ENCODE measurements at places on chromosomes 1 and 21.

DNA sequence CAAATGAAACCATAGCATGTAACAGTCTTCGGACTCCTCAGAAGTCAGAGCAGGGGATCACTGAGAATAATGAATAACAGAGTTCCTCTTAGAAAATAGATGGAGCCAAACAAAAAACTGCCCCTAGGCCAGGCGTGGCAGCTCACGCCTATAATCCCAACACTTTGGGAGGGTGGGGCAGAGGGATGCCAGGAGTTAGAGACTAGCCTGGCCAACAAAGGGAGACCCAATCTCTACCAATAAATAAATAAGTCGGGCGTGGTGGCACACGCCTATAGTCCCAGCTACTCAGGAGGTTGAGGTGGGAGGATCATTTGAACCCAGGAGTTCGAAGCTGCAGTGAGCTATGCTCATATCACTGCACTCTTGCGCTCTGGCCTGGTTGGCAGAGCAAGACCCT lies 58.5 kb upstream of the SERTAD4 start:
- no peak for DNase-seq

GRCh38 chr1:198162091-198162767 lies 5.4 kb downstream of the NEK7 start:
- DNase-seq, result peak; percentile 62

DNA sequence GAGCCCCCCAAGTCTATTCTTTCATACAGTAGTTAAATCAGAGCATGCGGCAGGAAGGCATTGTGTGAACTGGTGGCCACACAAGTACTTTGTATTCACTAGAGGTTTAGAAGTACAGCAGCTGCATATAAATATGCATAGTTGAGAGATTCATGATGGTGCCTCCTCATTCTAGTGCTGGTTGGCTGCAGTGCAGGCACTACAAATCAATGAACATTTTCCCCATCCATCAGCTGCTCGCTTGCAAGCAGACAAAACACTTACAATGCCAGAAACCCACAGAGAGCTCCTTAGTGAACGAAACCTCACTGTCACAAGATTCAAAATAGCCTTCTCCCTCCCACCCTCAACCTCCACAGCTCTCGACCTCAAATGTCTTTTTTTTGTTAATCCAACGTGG lies 726.2 kb downstream of the USP25 start:
- no peak for DNase-seq

GRCh38 chr1:166740668-166741276 lies 98.5 kb upstream of the POGK start:
- no peak for DNase-seq

GRCh38 chr1:81121306-81121705 lies 679.4 kb upstream of the ADGRL2 start:
- no peak for DNase-seq

- no peak for DNase-seq
These were observed 140.6 kb downstream of the SYF2 start for GRCh38 chr1:25091658-25092057.

GRCh38 chr1:25806418-25806817 lies 6.4 kb downstream of the SELENON start:
- DNase-seq, result no peak

- DNase-seq, result no peak
These were observed 26.1 kb downstream of the NHLH2 start for GRCh38 chr1:115814685-115815398.

- DNase-seq, result peak; percentile 72
These were observed 11.1 kb downstream of the PRXL2B start for GRCh38 chr1:2597441-2598328.

- DNase-seq, result no peak
These were observed 13.2 kb upstream of the SSX2IP start for GRCh38 chr1:84703431-84703830.

GRCh38 chr1:155909894-155910293 lies 1.3 kb downstream of the RIT1 start:
- DNase-seq, result peak; percentile 65

GRCh38 chr1:12541274-12542137 lies 76.5 kb downstream of the DHRS3 start:
- no peak for DNase-seq

- DNase-seq, result no peak
These were observed 81.0 kb upstream of the CD55 start for GRCh38 chr1:207240325-207241101.

- no peak for DNase-seq
These were observed 23.8 kb downstream of the AJAP1 start for GRCh38 chr1:4678066-4678717.

DNA sequence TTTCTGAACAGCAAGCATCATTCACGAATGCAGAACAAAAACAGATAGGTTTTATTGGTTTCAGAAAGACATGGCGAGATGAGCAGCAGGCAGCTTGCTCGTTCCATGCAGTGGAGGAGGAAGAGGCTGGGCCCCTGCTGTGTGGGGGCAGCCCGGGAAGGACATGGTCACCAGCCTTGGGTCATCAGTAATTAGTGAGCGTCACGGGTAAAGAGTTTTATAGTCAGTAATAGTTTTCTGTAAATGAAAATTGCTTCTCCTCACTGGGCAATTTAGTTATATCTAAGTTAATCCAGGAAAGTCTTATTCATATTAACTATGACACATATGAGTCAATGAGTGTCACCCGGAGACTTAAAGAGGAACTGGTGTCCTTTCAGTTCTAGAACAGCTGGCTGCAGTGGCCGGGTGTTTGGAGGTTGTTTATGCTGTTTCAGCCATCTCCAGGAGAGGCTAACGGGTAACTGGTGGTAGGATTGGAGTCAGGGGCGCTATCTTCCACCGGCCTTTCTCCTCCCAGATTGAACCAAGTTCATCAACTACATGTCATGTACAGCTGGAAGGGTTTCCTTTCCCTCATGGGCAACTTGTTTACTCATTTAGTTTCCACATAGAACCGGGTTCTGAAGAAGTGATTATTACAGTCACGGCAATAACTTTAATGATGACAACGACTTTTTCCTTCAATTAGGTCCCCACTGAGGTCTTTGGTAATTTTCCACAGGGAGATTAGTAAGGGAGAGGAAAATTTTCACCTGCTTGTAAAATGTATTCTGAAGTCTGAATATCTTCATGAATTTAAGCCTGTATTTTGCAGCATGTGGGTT lies 34.6 kb upstream of the SLC45A1 start:
- peak; percentile 66 for DNase-seq

- DNase-seq, result no peak
These were observed 7.7 kb downstream of the S100PBP start for GRCh38 chr1:32825181-32825580.

- DNase-seq, result no peak
These were observed 303.8 kb downstream of the DISC1 start for GRCh38 chr1:231930257-231930947.

DNA sequence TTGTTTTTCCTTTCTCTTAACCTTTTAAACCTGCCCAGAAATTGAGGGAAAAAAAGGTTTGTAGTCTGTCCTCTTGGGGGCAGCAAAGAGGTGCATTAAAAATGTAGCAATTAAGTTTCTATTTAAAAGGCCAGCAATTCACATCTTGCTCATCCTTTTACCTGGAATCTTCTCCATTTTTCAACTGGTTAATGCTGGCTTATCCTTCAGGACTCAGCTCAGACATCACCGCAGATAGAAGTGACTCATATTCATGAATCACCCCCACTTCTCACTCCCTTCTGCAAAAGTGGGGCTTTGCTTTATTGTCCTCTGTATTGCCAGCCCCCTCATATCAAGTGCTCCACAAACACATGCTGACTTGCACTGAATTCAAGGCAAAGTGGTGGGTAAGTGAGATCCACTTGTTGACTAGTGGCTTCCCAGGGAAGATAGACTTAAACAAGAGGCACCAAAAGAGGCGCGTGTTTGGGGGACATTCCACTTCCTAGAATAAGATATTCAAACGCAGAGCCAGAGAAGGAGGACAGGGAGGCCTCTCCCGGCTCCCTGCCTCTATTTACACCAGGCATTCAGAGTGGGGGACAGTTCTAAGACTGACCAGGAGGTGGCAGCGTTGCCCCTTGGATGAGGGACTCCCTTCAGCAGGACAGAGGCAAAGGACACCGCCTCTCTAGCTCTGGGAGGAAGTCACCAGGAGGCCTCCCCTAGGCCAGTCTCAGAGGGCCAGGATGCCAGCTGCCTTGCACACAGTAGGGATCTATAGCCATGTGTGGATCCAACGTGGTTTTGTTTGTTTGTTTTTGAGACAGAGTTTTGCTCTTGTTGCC lies 23.2 kb upstream of the ZNF648 start:
- peak; percentile 86 for DNase-seq

DNA sequence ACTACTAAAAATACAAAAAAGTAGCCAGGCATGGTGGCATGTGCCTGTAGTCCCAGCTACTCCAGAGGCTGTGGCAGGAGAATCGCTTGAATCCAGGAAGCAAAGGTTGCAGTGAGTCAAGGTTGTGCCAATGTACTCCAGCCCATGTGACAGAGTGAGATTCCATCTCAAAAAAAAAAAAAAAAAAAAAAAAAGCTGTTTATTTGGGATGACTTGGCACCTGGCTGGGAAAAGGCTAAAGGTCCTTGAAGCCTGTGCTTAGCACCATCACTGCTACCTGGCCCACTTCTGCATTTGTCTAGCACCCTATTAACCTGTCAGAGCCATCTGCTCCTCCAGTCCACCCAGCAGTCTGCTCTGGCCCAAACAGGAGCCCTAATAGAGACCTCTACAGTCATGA lies 25.0 kb downstream of the PRDX6 start:
- no peak for DNase-seq

- DNase-seq, result no peak
These were observed 31.4 kb downstream of the SLC30A7 start for GRCh38 chr1:100927276-100927675.

DNA sequence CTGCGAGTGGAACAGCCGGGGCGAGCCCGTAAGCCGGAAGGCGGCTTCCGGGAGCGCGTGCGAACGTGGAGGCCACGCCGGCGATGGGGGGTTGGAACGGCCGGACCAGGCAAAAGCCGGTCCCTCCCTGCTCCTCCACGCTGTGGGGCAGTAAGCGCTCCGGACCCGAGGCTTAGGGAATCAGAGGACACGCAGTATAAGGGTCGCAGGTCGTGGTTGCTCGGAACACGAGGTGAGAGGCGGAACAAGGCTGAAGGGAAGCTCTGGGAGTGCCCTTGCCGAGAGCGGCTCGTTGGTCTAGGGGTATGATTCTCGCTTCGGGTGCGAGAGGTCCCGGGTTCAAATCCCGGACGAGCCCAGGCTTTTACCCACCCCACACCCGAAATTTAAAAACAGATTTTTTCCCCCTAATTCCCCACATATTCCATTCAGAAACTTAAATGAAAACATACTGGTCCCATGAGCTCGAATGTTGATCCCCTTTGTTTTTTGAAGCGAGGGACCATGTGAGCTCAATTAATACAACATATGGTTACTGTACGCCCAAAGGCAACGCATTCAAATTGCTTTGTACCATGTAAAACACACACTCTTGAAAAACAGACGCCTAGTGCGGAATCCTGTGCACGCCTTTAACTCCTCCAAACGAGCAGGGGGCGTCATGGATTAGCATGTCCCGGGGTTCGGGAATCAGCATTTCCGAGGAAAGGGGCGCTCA lies 7.2 kb upstream of the MPZL1 start:
- DNase-seq, result peak; percentile 87

- peak; percentile 89 for DNase-seq
These were observed 1.9 kb downstream of the TAGLN2 start for GRCh38 chr1:159923203-159924024.

DNA sequence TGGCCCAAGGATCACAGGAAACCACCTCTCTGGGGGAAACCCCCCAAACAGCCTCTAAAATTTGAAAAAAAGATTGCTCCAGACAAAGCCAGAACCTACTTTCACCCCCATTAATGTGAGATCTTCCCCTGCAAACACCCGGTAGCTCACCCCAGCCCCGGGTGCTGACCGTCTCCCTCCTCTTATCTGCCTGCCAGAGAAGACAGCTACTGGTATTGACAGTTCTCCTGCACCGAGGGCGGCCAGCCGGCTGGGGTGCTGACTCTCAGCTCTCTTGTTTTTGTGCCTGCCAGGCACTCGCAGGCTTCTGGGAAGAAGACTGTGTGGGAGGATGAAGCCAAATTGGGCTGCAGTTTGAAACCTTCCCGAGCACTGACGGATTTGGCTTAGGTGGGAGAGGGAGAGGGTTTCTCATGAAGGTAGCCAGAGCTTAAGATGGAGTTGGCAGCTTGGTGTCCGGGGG lies 48.2 kb downstream of the RASSF5 start:
- DNase-seq, result no peak

- DNase-seq, result no peak
These were observed 13.5 kb upstream of the RCSD1 start for GRCh38 chr1:167616521-167616920.

GRCh38 chr1:7526867-7527732 lies 244.0 kb upstream of the VAMP3 start:
- no peak for DNase-seq

DNA sequence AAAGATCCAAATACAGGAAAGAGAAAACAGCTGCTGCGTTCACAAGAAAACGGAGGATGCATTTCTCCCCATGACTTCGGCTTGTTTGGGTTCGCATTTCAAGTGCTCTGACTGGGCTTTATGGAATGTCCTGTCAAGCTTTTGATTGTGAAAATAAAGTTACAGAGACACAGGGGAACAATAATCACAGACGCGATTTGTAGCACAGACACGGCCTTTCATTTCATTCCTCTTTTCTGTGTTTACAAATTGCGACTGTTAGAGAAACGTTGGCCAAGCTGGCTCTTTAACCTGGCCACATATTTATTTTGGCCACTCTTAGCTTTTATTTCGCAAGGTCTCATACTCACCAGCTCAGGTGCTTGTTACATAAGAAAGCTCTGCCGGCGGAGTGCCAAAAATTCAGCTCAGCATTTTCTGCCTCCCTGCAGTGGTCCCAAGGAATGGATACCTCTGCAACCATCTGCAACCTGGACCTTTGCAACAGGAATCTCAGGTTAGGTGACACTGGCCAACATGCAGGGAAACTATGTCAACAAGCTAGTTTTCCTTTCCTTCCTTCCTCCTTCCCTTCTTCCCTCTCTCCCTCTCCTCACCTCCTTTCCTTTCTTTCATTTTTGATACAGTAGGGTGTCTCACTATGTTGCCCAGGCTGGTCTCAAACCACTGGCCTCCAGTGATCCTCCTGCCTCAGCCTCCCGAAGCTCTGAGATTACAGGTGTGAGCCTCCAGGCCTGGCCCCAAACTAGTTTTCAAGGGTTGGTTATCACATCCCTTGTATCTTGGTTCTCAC lies 58.2 kb upstream of the SLC45A1 start:
- no peak for DNase-seq

DNA sequence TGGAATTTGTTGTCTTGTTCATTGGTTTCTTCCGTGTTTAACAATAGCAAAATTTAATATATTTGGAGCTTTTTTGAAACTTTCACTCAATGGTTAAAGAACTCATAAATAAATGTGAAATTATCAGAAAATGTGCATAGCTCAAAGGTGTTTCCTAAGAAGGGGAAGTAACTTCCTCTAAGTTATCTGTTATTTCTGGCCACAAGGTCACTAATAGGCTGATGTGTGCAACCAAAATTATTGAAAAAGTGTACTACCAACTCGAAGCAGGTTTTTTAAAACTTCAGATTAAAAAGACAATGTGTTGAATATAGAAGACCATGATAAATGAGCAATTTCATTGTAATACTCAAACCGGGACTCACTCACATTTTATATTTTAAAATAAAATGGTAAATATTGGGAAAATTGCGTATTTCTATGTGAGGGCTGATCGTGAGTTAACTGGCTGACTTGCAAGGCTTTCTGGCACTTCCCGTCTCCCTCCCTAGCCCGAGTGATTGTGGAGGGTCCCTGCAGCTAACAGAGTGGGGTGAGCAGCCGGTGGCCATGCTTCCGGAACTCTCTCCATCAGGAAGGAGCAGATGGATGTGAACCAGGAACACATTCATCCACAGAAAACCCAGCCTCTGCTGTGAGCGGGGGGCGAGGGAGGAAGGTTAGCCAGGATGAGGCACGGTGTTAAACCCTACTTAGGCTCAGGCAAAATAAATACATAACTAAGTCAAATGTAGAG lies 96.9 kb downstream of the ERG start:
- no peak for DNase-seq

- DNase-seq, result no peak
These were observed 146.4 kb downstream of the GREM2 start for GRCh38 chr1:240465531-240465940.
